Fibroblast of mammary gland (primary cell): ENCODE measurements at places on chromosomes 16 and 17.
A peak's percentile ranks its signal among the peaks of the same experiment; 100 is the strongest.

- no peak for DNase-seq
Measured at GRCh38 chr17:43118679-43119615, 6.2 kb downstream of the BRCA1 start.

GRCh38 chr17:16106161-16106891 lies 106.7 kb downstream of the TTC19 start:
- DNase-seq, result peak; percentile 89

- no peak for DNase-seq
Measured at GRCh38 chr17:49214676-49215360, 4.3 kb downstream of the ABI3 start.

DNA sequence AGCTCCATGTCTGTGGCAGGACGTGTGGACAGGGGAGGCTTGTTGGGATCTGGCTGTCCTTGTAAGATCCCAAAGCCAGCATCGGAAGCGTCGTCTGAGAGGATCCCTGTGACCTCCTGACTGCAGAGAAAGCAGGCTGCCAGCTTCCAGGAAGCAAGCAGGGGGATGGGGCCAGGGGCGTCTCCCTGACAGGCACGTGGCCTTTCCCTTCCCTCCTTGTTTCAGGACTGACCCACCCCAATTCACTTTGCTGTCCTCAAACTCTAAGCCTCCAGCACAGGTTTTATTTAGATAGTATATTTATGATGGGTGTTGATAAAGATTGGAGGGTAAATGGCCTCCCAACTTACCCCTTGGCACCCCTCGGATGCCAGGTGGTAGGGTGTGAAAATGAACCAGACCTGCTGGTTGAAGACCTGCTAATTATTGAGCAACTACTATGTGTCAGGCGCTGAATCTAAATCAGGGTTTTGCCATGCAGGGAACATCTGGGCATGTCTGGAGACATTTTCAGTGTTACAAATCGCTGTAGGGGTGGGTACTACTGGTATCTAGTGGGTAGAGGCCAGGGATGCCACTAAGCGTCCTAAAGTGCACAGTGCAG lies 24.5 kb downstream of the SOCS1 start:
- DNase-seq, result no peak

DNA sequence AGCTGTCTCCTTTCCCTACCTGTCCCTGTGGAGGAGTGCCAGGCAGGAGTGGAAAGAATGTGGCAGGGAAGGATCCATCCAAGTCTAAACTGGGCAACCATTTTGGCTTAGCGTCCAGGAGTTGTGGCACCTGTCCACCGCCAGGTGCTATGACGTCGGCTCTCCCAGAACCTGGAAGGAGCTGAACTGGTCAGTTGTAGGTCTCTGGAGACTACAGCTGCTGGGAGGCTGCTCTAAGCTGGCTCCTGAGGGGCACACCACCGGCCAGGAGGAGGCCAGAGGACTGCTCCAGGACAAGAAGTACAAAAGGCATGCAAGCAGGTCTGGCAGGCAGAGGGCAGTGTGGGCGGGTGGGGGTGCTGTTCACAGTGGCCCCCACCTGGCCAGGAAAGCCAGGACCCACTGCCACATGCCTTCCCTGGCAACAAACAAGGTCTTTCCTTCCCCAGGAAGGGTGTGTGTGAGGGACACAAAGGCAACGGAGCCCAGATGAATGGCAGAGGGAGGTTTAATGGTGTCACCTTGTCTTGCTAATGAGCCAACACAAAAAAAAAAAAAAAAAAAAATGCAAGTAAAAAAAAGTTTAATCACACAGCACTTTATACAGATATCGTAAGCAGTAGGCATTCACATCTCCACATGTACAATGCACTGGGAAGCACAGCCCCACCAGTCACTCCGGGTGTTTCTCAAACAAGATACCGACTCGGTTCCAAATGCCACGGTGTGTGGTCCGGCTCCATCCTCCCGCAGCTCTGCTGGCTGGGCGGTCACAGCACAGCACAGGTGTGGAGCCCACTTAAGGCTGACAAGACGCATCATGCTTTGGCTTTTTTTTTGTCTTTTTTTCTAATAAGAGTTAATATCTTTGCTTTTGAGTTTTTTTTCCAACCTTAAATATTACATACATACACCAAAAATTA lies 4.8 kb downstream of the SPHK1 start:
- peak; percentile 52 for DNase-seq

DNA sequence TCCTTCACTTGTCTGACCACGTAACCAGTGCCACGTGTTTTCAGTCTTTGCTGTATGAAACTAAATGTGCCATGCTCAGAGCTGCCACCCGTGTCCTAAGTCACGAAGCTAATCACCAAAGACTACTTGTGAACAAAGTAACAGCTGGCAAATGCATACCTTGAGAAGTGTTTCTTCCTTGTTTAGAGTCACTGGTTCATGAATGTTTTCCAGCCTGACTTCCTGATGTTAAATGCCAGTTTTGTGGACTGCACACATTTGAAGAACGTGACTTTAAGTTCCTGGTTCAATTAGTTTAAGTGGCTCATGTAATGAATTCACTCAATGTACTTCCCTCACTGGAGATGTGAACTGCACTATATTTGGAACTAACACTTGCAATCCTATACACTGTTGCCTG lies 19.9 kb upstream of the KPNB1 start:
- DNase-seq, result no peak

DNA sequence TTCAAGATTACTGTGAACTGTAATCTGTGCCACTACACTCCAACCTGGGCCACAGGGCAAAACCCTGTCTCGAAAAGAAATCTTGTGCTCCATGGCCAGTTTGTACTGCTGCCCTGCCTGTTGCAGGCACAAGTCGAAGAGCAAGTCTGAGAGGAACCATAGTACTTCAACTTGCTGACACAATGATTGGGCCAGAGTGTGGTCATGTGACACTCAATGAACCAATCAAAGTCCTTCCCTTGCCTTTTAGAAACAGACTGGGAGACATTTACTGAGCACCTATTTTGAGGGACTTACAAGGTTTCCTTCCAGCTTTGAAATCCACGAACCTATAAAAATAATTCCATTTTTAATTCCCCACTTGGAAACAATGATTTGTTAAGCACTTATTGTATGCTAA lies 39.8 kb upstream of the TMC5 start:
- DNase-seq, result peak; percentile 14

DNA sequence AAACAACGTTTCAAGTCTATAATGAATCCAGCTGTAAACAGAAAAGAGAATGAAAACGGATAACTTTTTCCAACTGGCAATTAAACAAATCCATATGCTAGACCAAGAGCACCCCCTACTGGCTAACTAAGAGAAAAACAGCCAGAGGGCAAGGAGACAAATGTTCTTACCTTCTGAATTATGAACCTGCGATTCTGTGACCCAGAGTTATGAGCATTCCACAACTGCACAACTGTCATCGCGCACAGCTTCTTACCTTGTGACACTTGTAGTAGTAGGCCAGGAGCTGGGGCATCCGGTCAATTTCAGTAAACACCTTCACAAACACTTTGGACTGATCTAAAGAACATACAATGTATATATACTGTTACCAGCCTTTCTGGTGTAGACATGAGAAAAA lies 18.6 kb downstream of the COG7 start:
- peak; percentile 80 for DNase-seq

DNA sequence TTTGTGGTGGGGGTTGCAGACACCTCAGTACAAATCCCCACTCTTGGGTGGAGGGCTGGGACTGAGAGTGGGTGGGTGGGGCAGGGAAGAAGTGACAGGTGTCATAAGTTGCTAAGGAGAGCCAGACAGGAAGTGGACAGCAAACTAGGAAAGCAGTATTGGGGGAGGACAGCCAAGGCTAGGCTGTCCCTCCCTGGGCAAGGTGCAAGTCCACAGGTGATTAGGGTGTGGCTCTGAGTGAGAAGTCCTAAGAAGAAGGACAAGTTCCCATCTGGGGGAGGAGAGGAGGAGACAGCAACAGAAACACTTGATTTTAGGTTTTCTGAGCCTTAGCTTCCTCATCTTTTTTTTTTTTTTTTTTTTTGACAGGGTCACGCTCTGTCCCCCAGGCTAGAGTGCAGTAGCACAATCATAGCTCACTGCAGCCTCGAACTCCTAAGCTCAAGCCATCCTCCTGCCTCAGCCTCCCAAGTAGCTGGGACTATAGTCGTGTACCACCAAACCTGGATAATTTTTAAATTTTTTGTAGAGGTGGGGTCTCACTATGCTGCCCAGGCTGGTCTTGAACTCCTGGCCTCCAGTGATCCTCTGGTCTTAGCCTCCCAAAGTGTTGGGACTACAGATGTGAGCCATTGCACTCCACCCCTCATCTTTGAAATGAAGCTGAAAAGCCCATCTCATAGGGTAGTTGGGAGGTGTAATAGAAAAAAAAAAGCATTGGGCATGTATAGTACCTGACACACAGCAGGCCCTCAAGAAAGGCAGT lies 2.5 kb downstream of the MAPK3 start:
- DNase-seq, result no peak

DNA sequence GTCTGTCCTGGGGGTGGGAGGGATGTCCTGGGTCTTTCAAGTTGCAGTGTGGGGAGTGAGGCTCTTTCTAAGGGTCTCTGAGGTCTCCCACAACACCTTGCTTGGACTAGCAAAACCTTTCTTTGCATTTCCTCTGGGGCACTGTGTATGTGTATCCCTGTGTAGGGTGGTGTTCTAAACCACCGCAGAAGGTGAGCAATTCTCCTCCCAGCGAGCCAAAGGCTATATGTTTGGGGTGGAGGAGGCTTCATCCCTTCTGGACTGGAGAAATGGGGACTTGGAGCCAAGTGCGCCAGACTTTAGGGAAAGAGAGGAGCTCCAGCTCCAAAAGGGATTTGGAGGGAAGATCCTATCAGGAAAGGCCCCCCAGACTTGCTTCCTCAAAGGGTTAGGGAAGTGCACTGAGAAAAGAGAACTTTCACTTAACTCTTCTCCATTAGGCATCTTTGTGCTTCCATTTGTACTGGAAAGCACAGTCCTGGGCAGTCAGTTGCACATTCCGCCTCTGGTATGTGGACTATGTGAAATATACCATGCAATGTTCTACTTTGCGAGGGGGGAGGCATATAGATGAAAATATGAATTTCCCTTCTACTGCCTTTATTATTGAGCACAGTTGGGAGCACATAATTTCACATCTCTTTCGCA lies 18.9 kb upstream of the HOXB9 start:
- DNase-seq, result no peak

- DNase-seq, result peak; percentile 25
Measured at GRCh38 chr16:12362482-12363458, 386.2 kb downstream of the SNX29 start.
